T-helper 2 cell treated with Interferon-gamma antibody and Interleukin-4, amounts not matched to agents 5 μg/mL and 100 μg/mL, for 36 hours (primary cell): ENCODE measurements at places on chromosomes 4 and X.

DNA sequence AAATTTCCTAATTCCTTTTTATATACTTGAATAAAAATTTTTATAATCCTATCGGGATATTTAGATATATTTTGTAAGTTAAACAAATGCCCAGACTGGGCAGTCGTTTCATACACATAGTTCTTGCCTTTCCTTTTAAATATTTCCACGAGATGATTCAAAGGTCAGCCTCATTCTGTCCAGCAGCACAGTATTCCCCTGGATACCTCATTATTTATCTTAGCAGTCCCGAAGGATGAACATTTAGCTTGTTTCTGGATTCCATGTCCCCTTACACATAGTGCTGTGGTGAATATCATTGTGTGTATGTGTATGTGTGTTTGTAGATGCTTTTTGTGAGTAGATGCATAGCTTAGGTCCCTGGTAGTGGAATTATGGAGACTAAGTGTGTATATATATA, 38.3 kb downstream of the RAPGEF2 start:
- H3K27ac ChIP-seq, result no peak overlapping the region
- H3K36me3 ChIP-seq, result no peaks in the 10 kb centered on the region
- no peaks in the 10 kb centered on the region for H3K4me1 ChIP-seq

DNA sequence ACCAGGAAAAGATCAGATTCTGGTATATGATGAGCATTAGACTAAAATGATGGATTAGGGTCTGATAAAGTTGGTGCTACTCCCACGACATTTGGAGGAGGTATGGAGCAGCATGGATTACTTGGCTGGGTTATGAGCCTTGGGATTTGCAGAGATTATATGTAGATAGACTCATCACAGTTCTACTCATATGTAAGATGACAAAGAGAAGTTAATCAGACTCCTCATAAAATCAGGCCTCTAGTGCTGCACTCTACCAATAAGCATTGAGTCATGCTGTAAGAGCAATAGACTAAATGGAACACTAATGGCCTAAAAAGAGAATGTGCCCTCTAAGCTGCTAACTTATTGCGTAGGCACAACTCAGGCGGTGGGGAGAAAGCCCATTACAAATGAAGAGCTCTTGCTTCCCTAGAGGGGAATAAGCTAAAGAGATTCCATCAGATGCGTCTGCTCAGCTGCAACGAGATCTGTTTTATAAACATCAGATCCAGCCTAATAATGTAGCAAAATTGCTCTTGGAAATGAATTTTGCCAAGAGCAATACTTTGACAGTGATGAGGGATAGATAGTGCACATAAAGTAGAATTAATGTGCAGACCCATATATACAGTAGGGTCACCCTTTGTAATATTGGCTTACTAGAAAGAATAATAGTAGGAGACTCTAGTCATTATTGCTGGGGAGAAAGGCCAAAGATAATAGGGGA, 17.5 kb downstream of the LIAS start:
- no peaks in the 10 kb centered on the region for H3K27me3 ChIP-seq
- DNase-seq, result no peak
- H3K4me1 ChIP-seq, result no peaks in the 10 kb centered on the region

GRCh38 chr4:119125931-119126330, 9.7 kb upstream of the MYOZ2 start:
- no peak overlapping the region for H3K27ac ChIP-seq
- no peaks in the 10 kb centered on the region for H3K27me3 ChIP-seq
- DNase-seq, result no peak
- no peak overlapping the region for H3K4me3 ChIP-seq
- peaks cover 2% of the 10 kb centered on the region for H3K4me1 ChIP-seq

DNA sequence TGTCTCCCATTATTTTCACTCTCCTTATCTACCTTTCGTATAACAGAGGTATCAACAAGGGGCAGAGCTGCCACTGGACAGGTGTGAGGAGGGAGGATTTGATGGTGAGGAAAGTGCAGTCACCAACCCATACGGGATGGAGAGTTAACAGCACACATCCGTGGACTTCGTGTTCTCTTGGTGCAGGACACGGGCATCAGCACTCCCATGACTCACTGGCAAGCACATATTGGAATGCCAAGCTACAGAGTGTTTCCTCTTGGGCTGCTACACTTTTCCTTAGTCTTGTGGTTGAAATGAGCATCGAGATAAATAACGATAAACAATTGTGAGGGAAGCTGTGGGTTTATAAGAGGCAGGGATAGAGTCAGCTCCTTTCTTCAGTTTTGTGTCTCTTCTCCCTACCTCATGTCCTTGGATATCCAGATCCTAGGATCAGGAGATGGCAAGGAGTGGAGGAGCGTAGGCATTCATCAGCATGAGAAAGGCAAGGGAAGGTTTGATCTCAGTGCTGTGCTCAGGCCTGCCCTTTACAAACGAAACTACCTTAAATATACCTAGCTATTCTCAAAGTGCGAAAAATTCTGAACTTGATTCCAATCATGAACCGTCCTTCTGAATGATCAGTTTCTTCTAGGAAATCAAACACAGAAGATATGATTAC, 96.3 kb downstream of the ZNF827 start:
- H3K27ac ChIP-seq, result no peak overlapping the region
- H3K27me3 ChIP-seq, result no peaks in the 10 kb centered on the region
- H3K4me3 ChIP-seq, result no peak overlapping the region
- H3K4me1 ChIP-seq, result peaks cover 30% of the 10 kb centered on the region

GRCh38 chr4:11546391-11547175, 117.9 kb upstream of the HS3ST1 start:
- no peak overlapping the region for H3K27ac ChIP-seq
- H3K4me1 ChIP-seq, result peaks cover 3% of the 10 kb centered on the region
- no peaks in the 10 kb centered on the region for H3K36me3 ChIP-seq
- H3K4me3 ChIP-seq, result no peak overlapping the region
- no peaks in the 10 kb centered on the region for H3K27me3 ChIP-seq
- DNase-seq, result no peak

GRCh38 chrX:30280428-30280827, 28.8 kb downstream of the NR0B1 start:
- H3K27me3 ChIP-seq, result no peaks in the 10 kb centered on the region
- no peaks in the 10 kb centered on the region for H3K36me3 ChIP-seq
- H3K4me1 ChIP-seq, result peaks cover 4% of the 10 kb centered on the region
- DNase-seq, result no peak
- no peak overlapping the region for H3K27ac ChIP-seq

DNA sequence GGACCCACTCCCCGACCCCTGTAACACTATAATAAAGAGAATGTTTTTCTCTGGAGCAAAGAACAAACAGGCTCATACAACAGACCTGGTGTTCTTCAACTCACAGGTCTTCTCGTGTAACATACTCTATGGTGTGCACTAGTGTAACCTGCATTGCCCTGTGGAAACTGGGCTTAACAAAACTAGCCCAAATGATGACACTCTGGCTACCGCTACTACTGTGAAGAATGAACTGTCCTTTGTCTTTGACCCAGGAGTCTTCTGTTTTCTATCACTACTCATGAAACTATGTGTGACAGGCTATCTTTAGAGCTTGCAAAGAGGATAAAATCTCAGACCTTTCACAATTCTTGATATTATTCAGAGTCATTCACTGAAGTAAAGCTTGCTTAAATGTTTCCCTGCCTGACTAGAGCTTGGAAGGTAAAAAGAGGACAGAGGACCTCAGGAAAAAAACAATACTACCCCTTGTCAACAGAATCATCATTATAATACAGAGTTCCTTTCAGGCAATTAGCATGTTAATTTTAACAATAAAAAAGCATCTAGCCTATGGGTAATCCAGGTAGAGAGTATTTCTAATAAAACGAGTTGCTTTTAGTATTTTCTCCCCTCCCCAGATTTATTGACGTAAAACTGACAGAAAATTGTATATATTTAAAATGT, 59.2 kb downstream of the FSTL5 start:
- DNase-seq, result no peak
- H3K4me1 ChIP-seq, result no peaks in the 10 kb centered on the region
- H3K27ac ChIP-seq, result no peak overlapping the region
- H3K36me3 ChIP-seq, result no peaks in the 10 kb centered on the region
- no peak overlapping the region for H3K4me3 ChIP-seq

GRCh38 chr4:69726971-69727370, 33.4 kb downstream of the SULT1B1 start:
- H3K27me3 ChIP-seq, result no peaks in the 10 kb centered on the region
- H3K4me1 ChIP-seq, result no peaks in the 10 kb centered on the region
- no peak overlapping the region for H3K27ac ChIP-seq
- no peak for DNase-seq
- no peak overlapping the region for H3K4me3 ChIP-seq

DNA sequence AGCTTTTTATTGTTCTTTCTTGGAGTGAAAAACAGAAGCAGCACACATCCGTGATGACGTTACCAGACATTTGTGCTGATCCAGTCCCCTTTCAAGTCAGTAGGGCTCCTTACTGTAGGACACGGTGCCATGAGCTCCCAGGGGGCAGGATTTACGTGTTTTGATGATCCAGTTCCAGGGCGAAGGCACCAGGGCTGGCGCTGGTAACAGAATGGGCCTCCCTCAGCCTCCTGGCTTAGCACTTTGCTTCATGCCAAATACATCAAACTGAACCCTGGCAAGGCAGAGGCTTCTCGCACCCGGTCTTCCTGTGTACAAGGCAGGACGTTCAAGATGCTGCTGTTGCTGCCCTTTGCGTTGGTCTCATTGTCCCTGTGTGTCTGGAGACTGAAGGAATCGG, 66.6 kb upstream of the PSAPL1 start:
- H3K4me1 ChIP-seq, result no peaks in the 10 kb centered on the region
- no peak overlapping the region for H3K4me3 ChIP-seq
- no peak overlapping the region for H3K27ac ChIP-seq
- H3K36me3 ChIP-seq, result no peaks in the 10 kb centered on the region
- no peaks in the 10 kb centered on the region for H3K27me3 ChIP-seq

- no peak overlapping the region for H3K27ac ChIP-seq
- H3K4me1 ChIP-seq, result peaks cover 6% of the 10 kb centered on the region
- no peak overlapping the region for H3K4me3 ChIP-seq
- no peaks in the 10 kb centered on the region for H3K36me3 ChIP-seq
These were observed 64.9 kb upstream of the FRMPD3 start for GRCh38 chrX:107384397-107385105.

- H3K27ac ChIP-seq, result no peak overlapping the region
- DNase-seq, result no peak
- no peak overlapping the region for H3K4me3 ChIP-seq
- no peaks in the 10 kb centered on the region for H3K4me1 ChIP-seq
- no peaks in the 10 kb centered on the region for H3K27me3 ChIP-seq
These were observed 339.7 kb downstream of the DMD start for GRCh38 chrX:32871636-32872035.

GRCh38 chr4:150178161-150178560, 99.9 kb downstream of the DCLK2 start:
- peaks cover 5% of the 10 kb centered on the region for H3K27me3 ChIP-seq
- no peaks in the 10 kb centered on the region for H3K36me3 ChIP-seq
- no peaks in the 10 kb centered on the region for H3K4me1 ChIP-seq
- H3K4me3 ChIP-seq, result no peak overlapping the region
- H3K27ac ChIP-seq, result no peak overlapping the region

GRCh38 chrX:25131055-25131454, 115.3 kb upstream of the ARX start:
- no peak overlapping the region for H3K27ac ChIP-seq
- no peaks in the 10 kb centered on the region for H3K4me1 ChIP-seq
- H3K27me3 ChIP-seq, result peaks cover 9% of the 10 kb centered on the region
- H3K36me3 ChIP-seq, result no peaks in the 10 kb centered on the region

- no peak for DNase-seq
- no peak overlapping the region for H3K4me3 ChIP-seq
- H3K27ac ChIP-seq, result no peak overlapping the region
- no peaks in the 10 kb centered on the region for H3K4me1 ChIP-seq
These were observed 300.8 kb downstream of the ADGRL3 start for GRCh38 chr4:61500883-61501282.

DNA sequence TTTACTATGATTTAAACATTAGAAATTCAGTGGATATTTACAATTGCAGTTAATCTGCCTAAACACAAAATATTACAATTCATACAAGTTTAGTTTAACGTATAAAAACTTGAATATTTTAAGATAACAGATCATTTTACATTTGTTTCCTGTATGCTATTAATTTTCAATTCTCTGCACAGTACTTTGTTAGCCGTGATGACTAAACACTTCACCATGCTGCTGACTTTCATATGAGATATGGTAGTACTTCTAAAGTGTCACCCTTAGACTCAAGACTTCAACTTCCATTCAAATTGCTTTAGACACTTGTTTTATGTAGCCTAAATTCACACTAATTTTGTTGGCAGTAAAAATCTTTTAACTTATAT, 1646.4 kb upstream of the ADGRL3 start:
- H3K4me1 ChIP-seq, result no peaks in the 10 kb centered on the region
- no peak for DNase-seq
- no peak overlapping the region for H3K27ac ChIP-seq
- no peaks in the 10 kb centered on the region for H3K27me3 ChIP-seq

GRCh38 chrX:68723491-68724155, 76.2 kb downstream of the STARD8 start:
- no peak for DNase-seq
- H3K27me3 ChIP-seq, result no peaks in the 10 kb centered on the region
- no peaks in the 10 kb centered on the region for H3K36me3 ChIP-seq
- no peak overlapping the region for H3K4me3 ChIP-seq
- H3K4me1 ChIP-seq, result no peaks in the 10 kb centered on the region

- H3K27ac ChIP-seq, result no peak overlapping the region
- DNase-seq, result no peak
- H3K36me3 ChIP-seq, result no peaks in the 10 kb centered on the region
These were observed 256.6 kb downstream of the IL1RAPL1 start for GRCh38 chrX:28843817-28844216.

DNA sequence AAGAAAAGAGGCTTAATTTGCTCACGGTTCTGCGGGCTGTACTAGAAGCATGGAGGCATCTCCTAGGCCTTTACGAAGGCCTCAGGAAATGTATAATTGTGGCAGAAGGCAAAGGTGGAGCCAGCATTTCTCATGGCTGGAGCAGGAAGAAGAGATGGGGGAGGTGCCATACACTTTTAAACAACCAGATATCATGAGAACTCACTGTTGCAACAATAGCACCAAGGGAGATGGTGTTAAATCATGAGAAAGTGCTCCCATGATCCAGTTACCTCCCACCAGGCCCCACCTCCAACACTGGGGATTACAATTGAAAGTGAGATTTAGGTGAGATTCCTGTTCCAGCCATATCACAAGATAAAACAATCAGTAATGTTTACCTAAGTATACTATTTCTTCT, 45.5 kb downstream of the MTHFD2L start:
- no peak for DNase-seq
- peaks cover 3% of the 10 kb centered on the region for H3K36me3 ChIP-seq
- H3K4me1 ChIP-seq, result peaks cover 8% of the 10 kb centered on the region
- no peaks in the 10 kb centered on the region for H3K27me3 ChIP-seq
- no peak overlapping the region for H3K4me3 ChIP-seq

DNA sequence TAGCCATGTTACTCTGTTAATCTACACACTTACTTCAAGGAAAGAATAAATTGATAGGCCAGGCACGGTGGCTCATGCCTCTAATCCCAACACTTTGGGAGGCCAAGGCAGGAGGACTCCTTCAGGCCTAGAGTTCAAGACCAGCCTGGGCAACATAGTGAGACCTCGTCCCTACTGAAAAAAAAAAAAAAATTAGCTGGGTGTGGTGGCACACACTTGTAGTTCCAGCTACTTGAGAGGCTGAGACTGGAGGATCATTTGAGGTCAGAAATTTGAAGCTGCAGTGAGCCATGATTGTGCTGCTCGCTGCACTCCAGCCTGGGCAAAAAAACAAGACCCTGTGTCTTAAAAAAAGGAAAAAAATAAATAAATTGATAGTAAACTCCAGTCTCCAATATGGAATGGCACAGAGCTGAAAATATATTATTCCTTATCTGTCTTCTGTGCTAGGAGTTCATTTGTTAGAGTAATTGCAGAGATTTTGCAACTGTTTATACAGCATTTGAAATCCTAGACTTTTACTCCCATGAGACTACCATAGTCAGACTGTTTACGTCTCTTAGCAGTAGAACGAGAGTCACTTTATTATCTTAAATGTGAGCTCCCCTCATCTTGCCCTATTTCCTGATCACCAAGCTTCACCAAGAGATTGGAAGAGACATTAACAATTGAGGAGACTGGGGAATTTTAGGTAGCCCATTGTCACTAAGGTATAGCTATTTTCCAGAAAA, 18.8 kb upstream of the TMEM131L start:
- peaks cover 2% of the 10 kb centered on the region for H3K36me3 ChIP-seq
- DNase-seq, result no peak
- no peaks in the 10 kb centered on the region for H3K27me3 ChIP-seq
